Activated T-helper 2 cell treated with anti-CD3 and anti-CD28 coated beads, Interferon-gamma antibody, Interleukin-2, Interleukin-4, amounts not matched to agents 10 μg/mL and 5 μg/mL and 100 μg/mL, durations not matched to agents 14 hours and 24 hours and 36 hours (primary cell): ENCODE measurements at places on chromosomes 7 and 10.

DNA sequence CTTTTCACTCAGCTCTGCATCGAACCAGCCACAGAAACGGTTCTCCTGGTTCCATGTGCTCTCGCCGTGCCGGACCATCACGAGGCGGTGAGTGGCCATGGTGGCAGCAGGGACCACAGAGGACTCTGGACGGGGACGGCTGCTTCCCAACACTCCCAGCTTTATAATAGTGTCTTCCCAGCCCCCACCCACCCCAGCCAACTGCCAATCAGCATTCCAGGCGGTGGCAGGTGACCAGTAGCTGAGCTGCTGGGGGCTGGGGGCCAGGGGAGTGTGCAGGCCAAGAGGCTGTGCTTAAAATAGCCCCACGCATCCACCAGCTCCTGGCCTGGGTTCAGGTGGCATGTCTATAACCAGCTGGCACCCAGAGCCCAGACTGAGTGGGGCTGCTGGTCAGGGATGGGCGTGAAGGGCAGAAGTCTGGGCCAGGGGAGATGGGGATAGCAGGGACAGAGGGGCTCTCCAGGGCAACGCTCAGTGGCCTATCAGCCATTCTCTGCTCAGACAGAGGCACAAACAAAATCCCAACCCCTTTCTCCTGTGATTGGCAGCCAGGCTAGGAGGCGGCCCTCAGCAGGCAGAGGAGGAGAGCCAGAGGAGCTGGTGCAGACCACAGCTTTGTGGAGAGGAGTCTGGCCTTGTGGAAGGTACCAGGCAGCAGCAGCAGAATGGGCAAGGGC, at the start of gene PGAM2:
Gene PGAM2 (minus strand): TSS at position 137 of the 680 bp plus-strand sequence. CDS start 38 bp downstream, at position 99.
- DNase-seq: no peak
- peaks cover 9% of the 10 kb centered on the region for H3K36me3 ChIP-seq
- H3K4me3 ChIP-seq: no peak within 1 kb of the TSS
- H3K27me3 ChIP-seq: no peaks in the 10 kb centered on the region

DNA sequence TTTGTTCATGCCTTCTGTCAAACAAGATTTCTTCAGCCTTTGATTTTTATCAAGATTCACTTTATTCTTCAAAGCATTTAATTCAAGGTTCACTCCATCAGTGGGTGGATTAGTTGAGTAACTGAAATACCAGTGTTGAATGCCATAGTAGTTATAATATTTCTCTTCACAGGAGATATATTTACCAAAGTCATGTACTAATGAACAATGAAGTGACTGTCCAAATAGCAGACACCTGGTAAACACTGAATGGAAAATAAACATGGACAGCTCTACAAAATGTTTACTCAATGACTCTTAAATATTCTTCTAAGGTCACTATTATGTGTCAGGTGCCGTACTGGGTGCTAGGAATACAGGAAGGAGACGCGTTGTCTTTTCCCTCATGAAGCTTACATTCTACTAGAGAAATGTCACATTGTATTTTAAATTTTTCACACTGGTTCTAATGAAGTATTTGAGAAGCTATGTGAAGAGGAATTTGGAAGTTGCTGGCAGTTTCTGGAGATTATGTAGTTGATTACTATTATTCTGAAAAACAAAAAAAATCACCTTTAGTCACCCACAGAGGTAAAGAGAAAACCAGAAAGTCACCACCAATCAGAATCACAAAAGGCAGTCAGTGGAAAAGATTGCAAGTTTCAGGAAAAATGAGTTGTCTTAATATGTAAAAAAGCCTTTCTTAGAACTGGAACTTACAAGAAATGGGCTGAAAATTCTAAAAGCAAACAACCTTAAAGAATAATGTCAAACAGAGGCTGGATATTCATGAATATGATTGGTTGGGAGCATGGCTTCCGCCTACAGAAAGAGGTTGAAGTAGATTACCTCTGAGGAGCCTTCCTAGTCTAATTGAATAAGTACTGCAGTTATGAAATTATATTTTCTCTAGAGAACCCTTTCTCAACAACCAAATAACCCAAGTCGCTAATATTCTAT, 84.5 kb downstream of the RTKN2 start:
- peaks cover 30% of the 10 kb centered on the region for H3K36me3 ChIP-seq
- H3K4me3 ChIP-seq: peak overlapping the region; percentile 9
- no peaks in the 10 kb centered on the region for H3K27me3 ChIP-seq
- peak overlapping the region; percentile 96 for H3K27ac ChIP-seq
- H3K4me1 ChIP-seq: peaks cover 73% of the 10 kb centered on the region
- DNase-seq: no peak

DNA sequence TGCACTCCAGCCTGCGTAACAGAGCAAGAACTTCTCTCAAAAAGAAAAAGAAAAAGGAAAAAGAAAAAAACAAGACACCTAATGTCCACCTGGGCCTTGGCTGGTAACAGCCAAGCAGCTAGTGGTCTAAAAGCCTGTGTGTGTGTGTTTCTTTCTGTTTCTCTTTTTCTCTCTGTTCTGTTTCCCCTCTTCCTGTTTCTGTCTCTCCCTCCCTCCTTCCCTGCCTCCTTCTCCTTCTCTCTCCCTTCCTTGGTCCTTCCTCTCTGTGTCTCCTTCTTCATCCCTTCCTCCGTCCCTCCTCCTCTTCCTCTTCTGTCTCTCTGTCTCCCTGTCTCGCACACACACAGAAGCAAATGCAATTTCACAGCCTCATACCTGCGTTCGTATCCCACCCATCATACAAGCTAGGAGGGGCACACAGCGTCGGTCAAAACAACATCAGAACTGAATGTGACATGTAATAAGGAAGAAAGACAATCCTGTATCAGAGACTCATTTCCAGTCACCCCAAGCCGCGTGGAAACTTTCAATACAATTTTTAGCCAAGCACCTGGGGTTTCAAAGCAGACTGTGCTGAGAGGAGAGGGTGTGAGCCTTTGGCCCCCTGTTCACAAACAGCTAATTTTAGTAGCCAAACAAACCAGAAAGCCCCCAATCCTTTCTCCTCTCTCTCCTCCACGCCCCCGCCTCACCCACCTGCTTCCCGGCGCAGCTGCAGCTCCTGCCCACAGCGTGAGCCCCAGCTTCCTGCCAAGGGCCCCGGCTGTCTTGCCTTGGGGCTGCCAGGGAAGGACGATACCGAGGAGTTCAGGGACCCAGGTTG, 50.2 kb upstream of the GNA12 start:
- peak overlapping the region; percentile 75 for H3K4me3 ChIP-seq
- peak; percentile 34 for DNase-seq
- no peaks in the 10 kb centered on the region for H3K36me3 ChIP-seq
- H3K27ac ChIP-seq: peak overlapping the region; percentile 89
- peaks cover 1% of the 10 kb centered on the region for H3K27me3 ChIP-seq

DNA sequence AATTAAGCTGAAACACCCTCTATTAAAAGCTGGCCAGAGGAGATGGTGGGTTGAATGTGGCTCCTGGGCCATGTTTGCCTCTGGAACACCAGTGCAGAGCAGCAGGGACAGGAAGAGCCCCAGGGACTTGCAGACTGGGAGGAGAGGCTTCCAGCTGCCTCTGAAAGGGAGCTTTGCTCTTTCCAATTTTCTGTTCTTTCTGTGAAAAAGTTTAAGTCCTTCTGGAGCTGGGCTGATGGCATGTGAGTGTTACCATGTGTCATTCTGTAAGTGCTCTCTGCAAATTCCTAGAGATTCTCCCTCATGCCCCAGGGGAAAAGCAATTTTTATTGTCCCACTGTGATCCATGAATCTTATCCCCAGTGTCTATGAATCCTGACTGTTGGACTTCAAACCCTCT, 112.8 kb upstream of the LANCL2 start:
- H3K4me1 ChIP-seq: peaks cover 5% of the 10 kb centered on the region
- H3K27ac ChIP-seq: no peak overlapping the region
- H3K27me3 ChIP-seq: peaks cover 44% of the 10 kb centered on the region
- no peak overlapping the region for H3K4me3 ChIP-seq
- no peak for DNase-seq

DNA sequence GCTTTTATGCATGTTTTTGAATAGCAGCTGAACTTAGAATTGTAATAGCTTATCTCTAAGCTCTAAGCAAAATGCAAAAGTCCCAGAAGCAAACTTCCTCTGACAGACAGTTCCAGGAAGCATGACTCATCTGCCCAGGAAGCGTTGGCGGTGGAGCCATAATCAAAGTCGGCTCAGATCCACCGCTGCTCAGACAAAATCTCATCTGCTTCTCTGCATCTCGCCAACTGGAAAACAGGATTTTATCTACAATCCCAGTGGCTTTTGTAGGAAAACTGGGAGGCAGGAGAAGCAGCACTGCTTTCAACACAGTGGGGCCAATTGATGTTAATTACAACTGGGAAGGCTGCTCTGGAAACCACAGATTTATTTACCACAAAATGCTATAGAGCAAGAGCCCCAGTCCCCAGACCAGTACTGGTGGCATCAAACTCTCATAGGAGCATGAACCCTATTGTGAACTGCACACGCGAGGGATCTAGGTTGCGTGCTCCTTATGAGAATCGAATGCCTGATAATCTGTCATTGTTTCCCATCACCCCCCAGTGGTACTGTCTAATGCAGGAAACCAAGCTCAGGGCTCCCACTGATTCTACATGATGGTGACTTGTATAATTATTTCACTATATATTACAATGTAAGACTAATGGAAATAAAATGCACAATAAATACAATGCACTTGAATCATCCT, 99.9 kb downstream of the CUBN start:
- H3K4me3 ChIP-seq: peak overlapping the region; percentile 59
- H3K27me3 ChIP-seq: peaks cover 17% of the 10 kb centered on the region
- H3K36me3 ChIP-seq: no peaks in the 10 kb centered on the region
- DNase-seq: peak; percentile 66

DNA sequence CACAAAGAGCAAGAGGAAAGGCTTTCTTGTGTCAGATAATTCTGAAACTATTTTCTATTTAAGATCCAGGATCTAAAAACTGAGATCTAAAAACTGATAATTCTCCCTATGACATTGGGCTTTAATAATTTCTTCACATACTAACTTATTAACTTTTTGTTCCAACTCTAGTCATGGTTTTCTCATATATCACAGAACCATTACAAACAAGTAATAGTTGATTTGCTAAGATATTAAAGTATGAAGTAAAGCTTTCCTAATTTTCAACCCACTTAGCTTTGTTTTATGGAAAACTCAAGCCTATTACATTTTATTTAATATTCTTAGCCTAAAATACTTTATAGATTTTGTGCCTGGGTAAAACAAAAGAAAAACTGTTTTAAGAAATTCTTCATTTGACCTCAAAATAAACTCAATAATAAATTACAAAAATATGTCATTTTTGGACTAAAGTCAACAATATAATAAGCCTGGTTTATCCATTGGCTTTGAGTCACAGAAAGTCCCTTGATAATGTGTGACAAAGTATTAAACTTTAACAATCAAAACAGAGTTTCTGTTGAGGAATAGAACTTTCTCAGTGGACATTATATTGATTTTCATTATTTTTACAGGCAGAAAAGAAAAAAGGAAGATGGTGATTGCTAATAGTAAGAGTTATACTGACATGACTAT, 1142.9 kb upstream of the SORCS1 start:
- H3K4me1 ChIP-seq: no peaks in the 10 kb centered on the region
- H3K4me3 ChIP-seq: no peak overlapping the region
- DNase-seq: no peak

DNA sequence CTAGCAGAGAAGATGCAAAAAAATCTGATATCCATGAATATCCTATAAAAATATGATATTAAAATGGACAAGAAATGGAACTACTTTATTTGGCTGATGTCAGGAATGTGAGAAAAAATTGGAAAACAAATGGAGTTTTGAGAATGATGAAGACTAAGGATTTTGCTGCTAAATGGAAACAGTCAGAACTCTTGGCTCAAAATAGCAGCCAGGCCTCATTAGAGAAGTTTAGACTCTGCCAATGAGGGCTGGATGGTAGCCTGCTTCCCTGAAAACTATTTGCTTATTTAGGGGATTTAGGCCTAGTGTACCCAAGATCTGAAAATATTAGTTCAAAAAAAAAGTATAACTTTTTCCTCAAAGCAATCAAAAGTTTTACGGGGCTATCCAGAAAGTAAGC, 458.5 kb downstream of the TFEC start:
- peaks cover 2% of the 10 kb centered on the region for H3K27me3 ChIP-seq
- DNase-seq: no peak
- no peaks in the 10 kb centered on the region for H3K4me1 ChIP-seq
- H3K4me3 ChIP-seq: no peak overlapping the region
- H3K36me3 ChIP-seq: no peaks in the 10 kb centered on the region

DNA sequence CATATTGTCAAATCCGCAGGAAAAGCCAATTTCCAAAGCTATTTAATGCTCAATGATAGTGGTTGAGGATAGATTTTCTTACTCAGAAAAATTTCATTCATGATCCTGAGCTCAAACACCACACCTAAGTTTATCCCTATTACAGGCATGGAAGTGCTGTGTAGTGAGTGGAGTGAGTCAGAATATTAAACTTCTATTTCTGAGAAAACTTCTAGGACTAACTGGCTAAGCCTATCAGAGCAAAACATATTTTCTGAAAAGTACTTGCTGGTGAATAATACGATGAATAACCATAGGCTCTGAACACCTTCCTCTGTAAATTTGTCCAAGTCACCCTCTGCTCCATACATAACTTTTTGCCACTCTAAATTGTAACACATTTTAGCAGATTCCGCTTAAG, 221.5 kb downstream of the SUGCT start:
- H3K36me3 ChIP-seq: no peaks in the 10 kb centered on the region
- DNase-seq: no peak
- H3K4me1 ChIP-seq: no peaks in the 10 kb centered on the region

DNA sequence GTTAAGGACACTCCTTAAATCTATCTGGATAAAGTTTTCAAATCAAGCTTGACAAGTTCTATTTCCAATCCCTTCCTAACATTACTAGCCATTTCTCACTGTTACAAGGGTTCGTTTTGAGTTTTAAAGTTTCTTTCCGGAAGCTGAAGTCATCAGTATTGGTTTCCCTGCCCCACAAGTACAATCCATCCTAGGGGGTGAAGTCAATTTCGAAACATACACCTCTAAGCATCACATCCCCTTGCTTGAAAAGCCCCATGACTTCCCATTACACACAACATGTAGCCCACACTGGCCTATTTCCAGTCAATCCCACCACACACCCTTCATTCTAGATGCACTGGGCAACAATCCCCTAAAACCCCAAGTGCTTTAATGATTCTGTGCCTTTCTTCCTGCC, 13.0 kb downstream of the DPY19L1 start:
- H3K27me3 ChIP-seq: no peaks in the 10 kb centered on the region
- H3K4me1 ChIP-seq: peaks cover 3% of the 10 kb centered on the region
- no peaks in the 10 kb centered on the region for H3K36me3 ChIP-seq
- no peak overlapping the region for H3K27ac ChIP-seq

- H3K27me3 ChIP-seq: peaks cover 26% of the 10 kb centered on the region
- no peak for DNase-seq
- H3K27ac ChIP-seq: no peak overlapping the region
- H3K4me3 ChIP-seq: no peak overlapping the region
- no peaks in the 10 kb centered on the region for H3K36me3 ChIP-seq
- peaks cover 12% of the 10 kb centered on the region for H3K4me1 ChIP-seq
Observed at GRCh38 chr10:22505911-22506685, 160.8 kb downstream of the SPAG6 start.

GRCh38 chr7:130910949-130911944, 177.2 kb upstream of the KLF14 start:
- peak overlapping the region; percentile 86 for H3K27ac ChIP-seq
- DNase-seq: no peak
- peaks cover 73% of the 10 kb centered on the region for H3K4me1 ChIP-seq
- peaks cover 78% of the 10 kb centered on the region for H3K36me3 ChIP-seq
